ENCODE measurements at places on chromosomes 11 and 22.

DNA sequence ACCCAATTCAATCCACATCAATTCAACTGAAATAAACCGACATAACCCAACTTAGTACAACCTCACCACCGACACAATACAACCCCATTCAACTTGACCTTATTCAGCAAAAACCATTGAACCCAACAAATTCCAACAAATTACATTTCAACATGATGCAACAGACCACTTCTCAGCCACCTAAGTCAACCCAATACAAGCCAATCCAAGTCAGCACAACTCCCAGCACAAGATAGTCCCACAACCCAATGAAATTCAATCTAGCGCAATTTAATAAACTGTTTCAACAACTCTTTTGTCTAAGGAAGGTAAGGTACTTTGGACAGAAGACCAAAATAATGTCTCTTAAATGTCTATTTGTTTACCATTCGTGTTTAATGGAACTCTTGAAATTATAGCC lies 226.0 kb downstream of the MIAT start:
- DNase-seq: no peak

DNA sequence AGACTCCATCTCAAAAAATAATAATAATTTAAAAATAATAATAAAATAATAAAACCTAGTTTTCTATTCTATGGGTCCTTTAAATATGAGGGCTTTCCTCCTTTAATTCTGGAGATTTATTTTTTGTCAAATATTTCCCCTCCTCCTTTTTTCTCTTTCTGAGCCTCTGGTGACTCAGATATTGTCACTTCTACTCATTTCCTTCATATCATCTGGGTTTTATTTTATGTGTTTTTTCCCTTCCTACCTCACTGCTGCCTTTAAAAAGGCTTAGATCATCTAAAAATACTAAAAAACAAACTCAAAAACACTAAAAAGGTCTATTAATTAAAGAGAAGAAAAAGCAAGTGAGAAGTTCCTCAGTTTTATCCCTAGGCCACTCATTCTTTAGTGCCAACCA lies 138.9 kb downstream of the SPON1 start:
- DNase-seq: no peak

DNA sequence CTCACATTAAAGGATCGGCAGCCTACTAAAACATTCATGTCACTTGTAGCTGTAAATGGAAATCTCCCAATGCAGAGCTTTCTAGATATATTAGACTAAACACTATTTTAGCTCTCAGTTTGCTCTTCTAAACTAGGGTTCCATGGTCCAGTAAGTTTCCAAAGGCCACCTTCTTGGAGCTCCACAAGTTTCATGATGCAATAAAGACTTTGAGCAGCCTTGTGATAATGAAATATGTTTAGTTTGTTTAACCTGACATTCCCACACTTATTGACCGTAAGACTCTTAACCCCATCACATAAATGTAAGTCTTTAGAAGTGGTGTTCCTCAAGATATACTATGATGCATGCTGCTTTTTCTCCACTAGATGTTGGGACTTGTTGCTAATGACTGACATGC lies 87.7 kb downstream of the TRIM44 start:
- no peak for DNase-seq

- no peak for DNase-seq
Measured at GRCh38 chr11:42913731-42914130, 398.1 kb upstream of the API5 start.

DNA sequence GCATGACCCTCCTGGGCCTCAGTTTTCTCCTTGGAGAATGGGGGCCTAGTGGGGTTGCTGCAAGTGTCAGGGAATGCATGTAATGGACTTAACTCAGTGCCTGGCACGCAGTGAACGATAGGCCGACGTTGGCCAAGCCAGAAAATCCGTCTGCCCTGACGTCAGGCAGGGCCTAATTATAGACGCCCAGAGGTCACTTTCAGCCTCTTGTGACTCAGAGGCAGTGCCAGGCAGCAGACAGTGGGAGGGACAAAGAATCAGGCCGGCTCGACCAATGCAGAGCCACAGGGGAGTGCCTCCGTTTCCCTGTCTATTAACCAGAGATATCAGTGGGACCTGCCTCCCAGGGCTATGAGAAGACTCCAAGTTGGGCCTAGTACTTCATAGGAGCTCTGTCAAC lies 115.0 kb downstream of the MN1 start:
- peak; percentile 16 for DNase-seq

DNA sequence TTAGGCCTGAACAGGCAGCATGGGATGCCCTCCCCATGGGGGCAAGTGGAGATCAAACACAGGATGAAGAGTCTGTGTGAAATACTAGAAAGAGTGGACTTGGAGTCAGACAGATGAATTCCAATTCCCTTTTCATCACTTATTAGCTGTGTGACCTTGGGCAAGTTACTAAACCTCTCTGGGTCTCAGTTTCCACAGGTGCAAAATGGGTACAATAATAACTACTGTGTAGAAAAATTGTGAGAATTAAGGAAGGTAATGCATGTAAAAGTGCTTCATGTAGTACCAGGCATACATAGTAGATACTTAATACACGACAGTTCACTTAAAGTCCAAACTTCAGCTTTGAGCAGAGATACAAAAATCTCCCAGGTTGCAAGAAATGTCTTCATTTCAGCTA lies 176.4 kb downstream of the DSCAML1 start:
- no peak for DNase-seq

DNA sequence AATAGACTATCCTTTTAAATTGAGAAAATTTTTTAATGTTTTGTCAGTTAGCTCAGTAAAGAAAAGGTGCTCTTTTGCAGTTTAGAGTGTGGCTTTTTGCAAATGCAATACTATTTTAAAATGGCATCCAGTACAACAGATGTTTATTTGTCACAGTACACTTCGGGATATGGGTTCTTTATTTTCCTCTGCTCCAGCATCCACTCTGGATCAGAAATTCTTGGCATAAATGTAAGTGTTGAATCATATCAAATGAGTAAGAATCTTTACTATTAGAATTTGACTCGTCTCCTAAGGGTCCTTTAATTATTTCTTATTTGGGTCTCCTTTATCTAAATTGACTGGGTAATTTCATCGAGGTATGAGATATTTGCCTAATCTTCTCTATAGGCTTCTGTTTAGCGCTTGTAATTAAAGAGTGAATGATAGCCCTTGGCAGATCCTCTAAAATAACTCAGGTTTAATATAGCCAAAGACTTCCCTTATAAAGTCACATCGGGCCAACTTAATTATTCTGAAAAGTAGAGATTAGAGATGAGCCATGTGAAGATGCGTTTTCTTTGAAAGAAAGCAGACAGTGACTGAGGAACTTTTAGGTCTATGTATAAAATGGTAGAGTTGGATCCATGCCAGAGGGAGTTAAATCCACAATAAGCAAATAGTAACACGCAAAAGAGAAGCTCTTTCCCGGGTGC lies 132.7 kb downstream of the CASP12 start:
- DNase-seq: no peak

- DNase-seq: no peak
Measured at GRCh38 chr11:77035039-77035438, 841 bp downstream of the B3GNT6 start.

DNA sequence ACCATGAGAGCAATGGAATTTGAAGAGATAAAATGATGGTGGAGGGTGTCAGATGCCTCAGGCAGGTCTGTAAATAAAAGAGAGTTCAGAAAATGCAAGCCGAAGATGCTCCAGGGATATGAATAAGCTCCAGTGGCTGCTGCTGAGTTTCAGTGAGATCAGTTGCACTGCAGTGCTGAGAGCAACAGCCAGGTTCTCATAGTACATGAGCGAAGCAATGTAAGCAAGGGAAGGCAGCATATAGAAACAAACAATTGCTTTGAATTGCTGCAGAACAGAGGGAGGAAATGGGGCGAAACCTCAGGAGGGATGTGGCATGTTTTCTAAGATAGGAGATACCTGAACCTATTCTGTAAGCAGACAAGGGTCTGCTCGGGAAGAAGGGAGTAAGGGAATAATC lies 369.5 kb downstream of the AASDHPPT start:
- no peak for DNase-seq

- DNase-seq: no peak
Measured at GRCh38 chr22:37182949-37183245, 5.2 kb downstream of the C1QTNF6 start.

DNA sequence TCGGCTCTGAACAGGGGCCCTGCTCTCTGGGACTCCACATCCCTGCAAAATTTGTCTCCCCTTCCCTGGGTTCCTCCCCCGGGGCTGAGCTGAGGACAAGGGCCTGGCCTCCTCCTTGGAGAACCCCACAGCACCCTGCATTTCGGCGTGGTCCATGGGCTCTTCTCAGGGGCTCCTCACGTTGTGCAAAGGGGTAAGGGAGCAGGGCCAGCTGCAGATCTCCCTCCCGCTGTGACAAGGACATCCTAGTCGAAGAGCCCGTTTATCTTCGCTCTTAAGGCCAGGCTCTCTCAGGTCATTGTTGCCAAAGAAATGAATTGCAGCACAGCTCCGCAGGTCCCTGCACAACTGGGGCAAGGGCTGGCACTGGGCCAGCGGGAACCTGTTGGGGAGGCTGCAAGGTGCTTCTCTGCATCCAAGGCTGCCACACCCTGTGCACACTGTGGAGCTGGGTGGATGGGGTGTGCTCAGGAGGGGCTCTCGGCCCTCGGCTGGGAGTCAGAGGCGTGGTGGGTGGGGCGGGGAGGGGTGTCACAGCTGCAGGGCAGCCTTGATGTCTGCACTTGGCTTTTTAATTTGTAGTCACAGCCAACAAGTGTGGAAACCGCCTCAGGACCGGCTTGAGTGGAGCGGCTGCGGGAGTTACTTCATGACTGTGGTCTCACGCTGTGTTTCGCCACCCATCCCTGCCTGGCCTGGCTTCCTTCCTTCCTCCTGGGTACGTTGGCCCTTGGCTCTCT lies 26.6 kb upstream of the SEPTIN5 start:
- no peak for DNase-seq

Data from SW480 (cell line).